ENCODE measurements at places on chromosomes 4 and X.

DNA sequence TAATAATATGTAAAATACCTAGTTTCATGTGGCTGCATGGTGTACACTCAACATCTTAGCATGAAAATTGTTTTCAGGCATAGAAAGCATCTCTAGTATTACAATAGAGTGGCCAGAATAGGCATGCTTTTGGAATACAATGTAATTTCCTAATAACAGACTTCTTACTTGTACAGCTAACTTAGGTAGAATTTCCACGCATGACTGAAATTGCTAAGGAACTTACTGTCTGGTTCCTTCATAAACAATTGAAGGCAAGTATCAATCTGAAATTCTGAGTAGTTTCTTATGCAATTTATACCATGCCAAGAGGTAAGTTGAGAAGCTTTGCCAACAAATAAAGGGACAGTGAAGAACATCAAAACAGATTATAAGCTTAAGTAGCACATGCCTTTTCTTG, 26.7 kb downstream of the SULT1E1 start:
- DNase-seq = no peak

- DNase-seq = no peak
Measured at GRCh38 chr4:106370214-106370613, 1.6 kb upstream of the GIMD1 start.

DNA sequence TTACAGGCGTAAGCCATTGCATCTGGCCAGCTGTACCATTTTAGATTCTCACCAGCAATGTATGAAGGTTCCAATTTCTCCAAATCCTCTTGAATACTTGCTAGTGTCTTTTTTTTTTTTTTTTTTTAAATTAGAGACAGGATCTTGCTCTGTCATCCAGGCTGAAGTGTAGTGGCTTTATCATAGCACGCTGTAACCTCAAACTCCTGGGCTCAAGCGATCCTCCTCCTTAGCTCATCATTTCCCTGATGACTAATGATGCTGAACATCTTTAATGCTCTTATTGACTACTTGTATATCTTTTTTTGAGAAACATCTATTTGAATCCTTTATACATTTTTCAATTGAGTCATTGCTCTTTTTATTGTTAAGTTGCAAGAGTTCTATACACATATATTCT, 40.3 kb downstream of the HDAC8 start:
- DNase-seq = no peak

DNA sequence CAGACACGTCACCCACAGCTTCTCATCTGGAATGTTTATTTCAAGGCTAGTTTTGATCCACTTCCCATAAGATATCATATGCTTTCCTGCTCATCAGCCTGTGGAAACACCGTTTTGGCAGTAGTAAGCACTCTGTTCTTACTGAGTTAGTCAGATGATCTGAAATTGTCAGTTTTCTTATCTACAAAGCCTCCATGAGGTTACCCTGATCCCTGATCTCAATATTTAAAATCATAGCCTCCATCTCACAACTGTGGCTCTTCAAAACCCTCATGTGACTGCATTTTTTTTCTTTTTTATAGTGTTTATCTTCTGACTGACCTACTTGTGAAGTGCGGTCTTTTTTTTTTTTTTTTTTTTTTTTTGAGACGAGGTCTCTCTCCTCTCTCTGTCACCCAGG, 22.7 kb downstream of the BST1 start:
- DNase-seq = no peak
